ENCODE measurements at places on chromosomes 1 and 21. TPM values are rescaled to one million over a fixed set of nuclear protein-coding genes. Genes with fewer than 3 reads are reported as not detected.

DNA sequence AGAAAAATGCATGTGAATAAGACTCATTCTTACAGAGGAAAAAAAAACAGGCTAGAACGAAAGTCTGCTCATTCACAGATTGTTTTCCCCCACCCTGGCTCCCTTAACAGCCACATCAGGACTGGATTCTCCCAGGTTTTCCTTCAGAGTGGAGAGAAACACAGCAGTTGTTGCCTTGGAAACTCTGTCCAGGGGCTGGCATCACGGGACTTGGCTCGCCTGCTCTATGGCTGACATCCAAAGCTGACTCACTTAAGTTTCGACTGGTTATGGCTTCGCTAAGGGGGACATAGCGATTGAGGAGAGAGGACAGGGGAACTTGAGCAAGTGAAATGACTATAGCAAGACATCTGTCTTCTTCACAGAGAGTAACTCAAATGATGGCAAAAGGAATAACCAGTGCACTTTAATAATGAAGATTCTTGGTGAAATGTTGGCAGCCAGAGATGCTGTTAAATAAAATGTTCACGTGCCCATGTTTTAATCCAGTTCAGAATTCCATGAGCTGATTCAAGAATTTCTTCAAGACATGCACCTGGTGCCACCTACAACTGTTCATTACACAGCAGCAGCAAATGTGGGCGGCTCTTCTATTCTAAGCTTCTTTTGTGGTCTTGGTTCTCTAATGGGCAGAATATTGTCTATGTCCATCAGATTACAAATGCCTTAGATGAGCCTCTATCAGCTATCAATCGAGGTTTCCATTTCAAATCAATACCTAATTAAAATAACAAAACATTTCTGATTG lies 21.8 kb downstream of the MIS18A start:
- no peak overlapping the region for H3K4me3 ChIP-seq
- H3K27ac ChIP-seq = no peak overlapping the region
- H3K36me3 ChIP-seq = no peaks in the 10 kb centered on the region
- no peaks in the 10 kb centered on the region for H3K4me1 ChIP-seq
- no peak for DNase-seq

- H3K4me3 ChIP-seq = no peak overlapping the region
- peaks cover 37% of the 10 kb centered on the region for H3K4me1 ChIP-seq
- H3K36me3 ChIP-seq = peaks cover 97% of the 10 kb centered on the region
- peak; percentile 23 for DNase-seq
- no peak overlapping the region for H3K27ac ChIP-seq
Observed at GRCh38 chr1:202152399-202152798, 7.9 kb upstream of the ARL8A start.

GRCh38 chr1:165543532-165544438 lies at the start of gene LRRC52:
Gene LRRC52, plus strand, starts transcription at chr1:165544000. Its CDS starts 297 bp downstream, at chr1:165544297.
- H3K4me3 ChIP-seq = no peak within 1 kb of the TSS
- peaks cover 3% of the 10 kb centered on the region for H3K27me3 ChIP-seq
- H3K4me1 ChIP-seq = no peaks in the 10 kb centered on the region
- no peaks in the 10 kb centered on the region for H3K36me3 ChIP-seq
- no peak within 1 kb of the TSS for H3K27ac ChIP-seq

GRCh38 chr1:64440183-64440826 lies 29.6 kb upstream of the CACHD1 start:
- H3K4me1 ChIP-seq = no peaks in the 10 kb centered on the region
- no peaks in the 10 kb centered on the region for H3K36me3 ChIP-seq
- H3K27me3 ChIP-seq = no peaks in the 10 kb centered on the region
- DNase-seq = no peak

DNA sequence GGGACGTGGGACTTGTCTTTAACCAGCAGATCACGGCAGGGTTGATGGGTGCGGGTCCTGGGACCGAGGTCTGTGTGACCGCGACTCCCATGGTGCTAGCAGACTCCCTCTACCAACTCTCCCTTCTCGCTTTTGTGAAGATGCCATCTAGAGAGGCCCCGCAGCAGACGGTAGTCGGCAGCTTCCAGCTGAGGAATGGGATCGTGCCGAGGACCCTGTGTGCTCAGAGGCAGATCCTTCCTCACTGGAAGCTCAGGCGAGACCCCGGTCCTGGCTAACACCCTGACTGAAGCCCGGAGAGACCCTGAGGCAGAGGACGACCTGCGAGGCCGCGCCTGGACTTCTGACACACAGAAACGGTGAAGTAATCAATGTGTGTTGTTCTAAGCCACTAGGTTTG lies 12.5 kb upstream of the SPATC1L start:
- no peak overlapping the region for H3K4me3 ChIP-seq
- no peak overlapping the region for H3K27ac ChIP-seq
- H3K4me1 ChIP-seq = peaks cover 7% of the 10 kb centered on the region
- no peak for DNase-seq

- peaks cover 48% of the 10 kb centered on the region for H3K27me3 ChIP-seq
- no peak overlapping the region for H3K27ac ChIP-seq
- no peaks in the 10 kb centered on the region for H3K36me3 ChIP-seq
- DNase-seq = no peak
Observed at GRCh38 chr1:234230414-234230862, 142.8 kb upstream of the COA6 start.

- H3K4me1 ChIP-seq = no peaks in the 10 kb centered on the region
- H3K27me3 ChIP-seq = peaks cover 5% of the 10 kb centered on the region
- peak; percentile 56 for DNase-seq
- no peak overlapping the region for H3K27ac ChIP-seq
- no peaks in the 10 kb centered on the region for H3K36me3 ChIP-seq
Observed at GRCh38 chr21:39153373-39153772, 29.9 kb downstream of the PSMG1 start.

GRCh38 chr21:43467785-43468184 lies 40.9 kb upstream of the SIK1 start:
- DNase-seq = no peak
- H3K27ac ChIP-seq = no peak overlapping the region
- H3K27me3 ChIP-seq = no peaks in the 10 kb centered on the region
- no peaks in the 10 kb centered on the region for H3K36me3 ChIP-seq

- no peak for DNase-seq
- H3K4me3 ChIP-seq = no peak overlapping the region
- no peaks in the 10 kb centered on the region for H3K36me3 ChIP-seq
- H3K27me3 ChIP-seq = peaks cover 50% of the 10 kb centered on the region
Observed at GRCh38 chr1:18817795-18818435, 41.5 kb downstream of the TAS1R2 start.

- no peak overlapping the region for H3K27ac ChIP-seq
- H3K4me3 ChIP-seq = no peak overlapping the region
- H3K27me3 ChIP-seq = no peaks in the 10 kb centered on the region
Observed at GRCh38 chr1:107139833-107140702, 771 bp upstream of the NTNG1 start.

GRCh38 chr1:26706315-26706714 lies 10.5 kb downstream of the ARID1A start:
- H3K4me3 ChIP-seq = no peak overlapping the region
- no peak for DNase-seq
- H3K27ac ChIP-seq = peak overlapping the region; percentile 40

- DNase-seq = no peak
- no peak overlapping the region for H3K27ac ChIP-seq
- H3K27me3 ChIP-seq = no peaks in the 10 kb centered on the region
- no peaks in the 10 kb centered on the region for H3K4me1 ChIP-seq
Observed at GRCh38 chr1:7186382-7187111, 401.3 kb downstream of the CAMTA1 start.

- H3K36me3 ChIP-seq = no peaks in the 10 kb centered on the region
- no peak for DNase-seq
- H3K27ac ChIP-seq = no peak overlapping the region
- H3K4me1 ChIP-seq = no peaks in the 10 kb centered on the region
- peaks cover 9% of the 10 kb centered on the region for H3K27me3 ChIP-seq
Observed at GRCh38 chr1:114340892-114341291, 170.1 kb downstream of the TRIM33 start.

DNA sequence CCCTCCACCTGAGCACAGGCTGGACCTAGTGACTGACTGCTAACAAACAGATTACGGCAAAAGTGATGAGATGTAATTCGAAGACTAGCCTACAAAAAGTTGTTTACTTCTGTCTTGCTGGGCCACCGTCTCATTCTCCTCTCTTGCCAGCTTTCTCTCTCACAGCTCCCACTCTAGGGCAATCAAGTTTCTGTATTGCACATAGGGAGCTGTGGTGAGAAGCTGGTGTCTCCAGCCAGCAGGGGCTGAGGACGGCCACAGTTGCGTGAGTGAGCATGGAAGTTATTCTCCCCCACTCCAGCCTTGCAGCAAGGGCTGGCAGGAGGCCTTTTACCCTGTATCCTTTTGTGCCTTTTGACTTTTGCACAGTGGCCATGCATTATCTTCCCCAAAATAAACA lies 8.6 kb upstream of the COL6A2 start:
- H3K4me3 ChIP-seq = no peak overlapping the region
- H3K27me3 ChIP-seq = peaks cover 16% of the 10 kb centered on the region
- H3K27ac ChIP-seq = no peak overlapping the region
- no peaks in the 10 kb centered on the region for H3K4me1 ChIP-seq
- DNase-seq = no peak
- no peaks in the 10 kb centered on the region for H3K36me3 ChIP-seq

DNA sequence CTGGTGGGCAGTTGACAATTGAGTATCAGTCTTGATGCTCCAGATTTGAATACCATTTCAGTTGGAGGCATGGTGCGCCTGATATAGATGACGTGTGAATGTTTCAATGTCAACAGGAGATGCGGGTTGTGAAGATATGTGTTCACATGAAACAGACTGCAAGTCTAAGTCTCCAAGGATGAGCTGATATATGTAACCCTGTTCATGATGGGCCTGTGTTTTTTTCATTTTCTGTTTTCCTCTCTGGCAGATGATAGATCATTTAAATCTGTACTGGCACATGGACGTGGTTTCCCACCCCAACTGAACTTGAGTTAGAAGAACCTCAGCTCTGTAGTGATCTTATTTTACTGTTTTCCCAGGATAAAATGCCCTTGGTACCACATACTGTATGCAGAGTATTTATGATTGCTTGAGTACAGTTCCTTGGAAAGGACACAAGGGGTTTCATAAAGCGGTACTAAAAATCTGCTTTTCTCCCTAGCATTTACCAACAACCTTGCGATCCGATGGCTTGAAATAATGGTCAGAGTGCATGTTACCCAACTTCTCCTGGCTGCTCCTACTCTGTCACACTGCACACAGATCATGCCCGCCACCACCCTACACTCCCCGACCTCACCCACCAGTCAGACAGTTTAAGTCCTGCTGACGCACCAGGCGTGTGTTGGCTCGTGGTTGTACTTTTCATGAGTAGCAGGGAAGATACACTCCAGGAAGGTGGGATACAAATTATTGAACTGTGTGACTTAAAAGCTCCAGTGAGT lies 131.1 kb downstream of the NFIA start:
- DNase-seq = no peak
- no peak overlapping the region for H3K4me3 ChIP-seq
- H3K27ac ChIP-seq = no peak overlapping the region
- no peaks in the 10 kb centered on the region for H3K27me3 ChIP-seq
- H3K36me3 ChIP-seq = peaks cover 8% of the 10 kb centered on the region

DNA sequence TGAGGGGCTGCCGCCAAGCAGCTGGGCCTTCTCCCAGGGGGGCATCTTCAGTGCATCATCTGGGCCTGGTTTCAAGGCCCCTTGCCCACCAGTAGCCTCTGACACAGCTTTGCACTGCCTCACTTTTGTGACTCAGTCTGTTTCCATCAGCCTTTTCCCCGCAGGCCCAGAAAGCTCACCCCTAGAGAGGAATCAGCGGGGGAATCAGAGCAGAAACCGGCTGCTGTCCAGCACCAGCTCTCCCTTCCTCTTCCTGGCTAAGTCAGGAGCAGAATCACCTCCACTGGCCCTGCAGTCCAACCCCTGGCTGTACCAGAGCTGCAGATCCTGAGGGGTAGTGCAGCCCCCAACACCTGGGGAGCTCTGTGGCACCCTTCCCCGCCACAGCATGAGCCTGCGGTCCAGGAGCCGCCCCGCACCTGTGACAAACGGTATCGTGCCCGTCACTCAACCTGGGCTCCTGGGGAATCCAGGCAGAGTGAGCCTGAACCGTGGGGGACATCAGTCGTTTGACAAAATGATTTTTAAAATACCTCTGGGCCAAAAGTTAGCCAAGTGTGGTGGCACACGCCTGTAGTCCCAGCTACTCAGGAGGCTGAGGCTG lies 83.3 kb upstream of the TMEM51 start:
- no peaks in the 10 kb centered on the region for H3K27me3 ChIP-seq
- no peak for DNase-seq
- H3K4me3 ChIP-seq = no peak overlapping the region
- no peak overlapping the region for H3K27ac ChIP-seq
- no peaks in the 10 kb centered on the region for H3K4me1 ChIP-seq

DNA sequence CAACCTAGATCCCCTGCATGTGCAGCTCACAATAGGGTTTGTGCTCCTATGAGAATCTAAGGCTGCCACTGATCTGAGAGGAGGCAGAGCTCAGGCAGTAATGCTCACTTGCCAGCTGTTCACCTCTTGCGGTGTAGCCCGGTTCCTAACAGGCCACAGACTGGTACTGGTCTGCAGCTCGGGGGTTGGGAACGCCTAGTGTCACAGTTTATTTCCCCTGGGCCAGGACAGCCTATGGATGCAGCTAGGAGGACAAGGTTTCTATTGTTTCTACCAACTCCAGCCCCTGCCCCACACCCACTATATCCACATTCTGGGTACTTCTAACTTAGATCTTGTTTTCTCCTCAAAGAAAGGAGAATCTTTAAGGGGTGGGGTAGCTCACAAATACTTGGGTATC lies 58.7 kb upstream of the PRRC2C start:
- no peaks in the 10 kb centered on the region for H3K36me3 ChIP-seq
- H3K4me3 ChIP-seq = no peak overlapping the region
- DNase-seq = no peak
- H3K27ac ChIP-seq = no peak overlapping the region
- peaks cover 51% of the 10 kb centered on the region for H3K27me3 ChIP-seq

DNA sequence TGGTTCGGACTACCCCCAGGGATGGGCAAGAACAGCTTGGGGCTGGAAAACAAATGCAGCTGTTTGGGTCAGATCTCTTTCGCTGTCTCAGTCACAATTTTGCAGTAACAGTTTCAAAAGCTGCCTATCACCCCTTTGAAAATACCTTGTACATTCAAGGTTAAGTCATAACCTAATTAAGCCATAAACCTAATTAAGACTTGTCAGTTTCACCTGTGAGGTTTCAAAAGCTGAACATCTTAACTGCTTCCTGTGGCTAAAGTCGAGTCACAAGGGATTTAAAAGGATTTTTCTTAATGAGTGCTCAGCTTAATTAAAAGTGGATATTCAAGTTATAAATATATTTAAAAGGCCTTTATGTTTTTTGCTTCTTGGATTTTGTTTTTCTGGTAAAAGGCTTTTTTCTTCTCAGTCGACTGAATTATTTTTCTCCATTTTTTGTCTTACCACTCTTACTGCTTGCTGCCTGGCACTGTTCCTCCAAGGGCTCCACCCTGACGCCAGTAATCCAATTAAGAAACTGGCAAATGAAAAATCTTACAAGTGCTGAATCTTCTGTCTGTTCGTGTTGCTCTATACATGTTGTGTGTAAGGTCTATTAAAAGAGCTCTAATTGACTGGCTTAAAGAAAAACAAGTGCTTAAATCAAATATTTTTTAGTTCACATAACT lies 31.3 kb downstream of the CBR1 start:
- H3K4me1 ChIP-seq = no peaks in the 10 kb centered on the region
- no peak overlapping the region for H3K4me3 ChIP-seq
- DNase-seq = no peak
- no peaks in the 10 kb centered on the region for H3K36me3 ChIP-seq
- H3K27me3 ChIP-seq = peaks cover 2% of the 10 kb centered on the region

The PAQR6 gene
- total RNA-seq = 1.0 TPM

The OR2T35 gene
- not detected for total RNA-seq

The CNR2 gene
- total RNA-seq = not detected

The SLAMF1 gene
- 0.22 TPM for total RNA-seq

The LACTBL1 gene
- total RNA-seq = not detected

The RGSL1 gene
- total RNA-seq = not detected

The SYF2 gene
- total RNA-seq = 27.5 TPM

The PGLYRP3 gene
- total RNA-seq = not detected

The BNIPL gene
- 0.84 TPM for total RNA-seq

The HCN3 gene
- 6.6 TPM for total RNA-seq

The TNFSF4 gene
- 0.16 TPM for total RNA-seq
